Head of caudate nucleus (tissue), 42 donors: ENCODE measurements at places on chromosomes 5 and 9.

GRCh38 chr9:115495052-115495635 lies 377.2 kb upstream of the TNC start:
- DNase-seq: no peak

GRCh38 chr9:87725900-87726709 lies at the start of gene CTSL:
Gene CTSL, plus strand, starts transcription at chr9:87726119. Its CDS starts 1,485 bp downstream, at chr9:87727604.
- peak; percentile 97 for DNase-seq

- no peak for DNase-seq
Measured at GRCh38 chr5:152372875-152373274, 32.2 kb downstream of the NMUR2 start.

- no peak for DNase-seq
Measured at GRCh38 chr5:56456002-56456401, 222.9 kb upstream of the ANKRD55 start.

DNA sequence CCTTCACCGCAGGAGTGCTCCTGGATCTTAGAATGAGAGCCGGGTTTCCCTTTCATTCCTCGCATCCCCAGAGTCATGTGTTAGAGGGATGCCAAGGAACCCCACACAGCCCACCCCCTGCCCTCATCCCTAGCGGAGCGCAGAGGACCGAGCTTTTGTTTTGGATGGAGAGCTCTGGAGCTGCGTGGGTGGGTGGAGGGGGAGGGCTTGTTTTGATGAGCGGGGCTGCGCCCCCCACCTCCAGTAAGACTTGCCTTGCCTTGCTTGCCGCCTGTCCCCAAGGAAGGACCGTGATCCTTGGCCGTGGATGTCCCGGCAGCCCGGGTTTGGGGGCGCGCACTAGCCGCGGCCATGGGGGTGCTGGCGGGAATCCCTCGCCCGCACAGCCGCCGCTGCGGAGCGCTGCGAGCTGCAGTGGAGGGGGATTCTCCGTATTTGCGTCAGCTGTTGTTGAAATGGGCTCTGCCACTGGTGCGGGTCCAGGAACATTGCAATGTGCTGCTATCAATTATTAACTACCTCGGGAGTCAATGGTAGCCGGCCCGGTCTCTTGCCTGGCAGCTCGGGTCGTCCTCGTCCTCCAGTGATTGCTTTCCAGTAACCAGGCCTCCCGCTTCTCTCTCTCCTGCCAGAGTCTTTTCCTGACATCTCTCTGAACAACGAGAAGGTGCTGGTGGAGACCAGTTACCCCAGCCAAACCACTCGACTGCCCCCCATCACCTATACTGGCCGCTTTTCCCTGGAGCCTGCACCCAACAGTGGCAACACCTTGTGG lies 1.0 kb downstream of the EGR1 start:
- no peak for DNase-seq

DNA sequence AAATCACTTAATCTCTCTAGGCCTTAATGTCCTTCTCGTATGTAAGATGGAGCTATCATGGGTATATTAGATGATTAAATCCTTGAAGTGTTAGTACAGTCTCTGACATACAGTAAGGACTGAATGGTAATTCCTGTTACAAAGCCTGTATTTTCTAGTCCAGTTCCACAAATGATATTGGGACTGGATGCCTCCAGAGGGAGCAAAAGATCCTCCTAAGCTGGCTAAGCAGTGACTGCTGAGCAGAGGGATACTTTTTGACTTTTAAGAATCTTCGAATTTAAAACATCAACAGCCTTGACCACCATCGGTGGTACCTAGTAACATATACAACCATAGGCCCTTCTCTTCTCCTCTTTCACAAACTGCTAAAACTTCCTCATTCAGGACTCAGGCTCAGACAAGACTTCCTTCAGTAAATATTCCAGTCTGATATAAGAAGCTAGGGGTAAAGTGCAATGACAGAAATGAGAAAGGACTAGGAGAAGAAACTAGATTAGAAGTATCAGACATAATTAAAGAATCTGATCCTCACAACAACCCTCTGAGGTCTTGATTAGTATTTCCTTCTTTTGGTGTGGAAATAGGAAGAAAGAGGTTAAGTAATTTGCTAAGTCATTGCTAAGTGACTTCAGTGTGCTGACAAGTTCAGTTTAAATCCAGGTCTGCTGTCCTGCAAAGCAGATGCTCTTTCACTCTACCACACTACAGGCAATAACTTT lies 13.9 kb downstream of the PTAR1 start:
- DNase-seq: no peak

DNA sequence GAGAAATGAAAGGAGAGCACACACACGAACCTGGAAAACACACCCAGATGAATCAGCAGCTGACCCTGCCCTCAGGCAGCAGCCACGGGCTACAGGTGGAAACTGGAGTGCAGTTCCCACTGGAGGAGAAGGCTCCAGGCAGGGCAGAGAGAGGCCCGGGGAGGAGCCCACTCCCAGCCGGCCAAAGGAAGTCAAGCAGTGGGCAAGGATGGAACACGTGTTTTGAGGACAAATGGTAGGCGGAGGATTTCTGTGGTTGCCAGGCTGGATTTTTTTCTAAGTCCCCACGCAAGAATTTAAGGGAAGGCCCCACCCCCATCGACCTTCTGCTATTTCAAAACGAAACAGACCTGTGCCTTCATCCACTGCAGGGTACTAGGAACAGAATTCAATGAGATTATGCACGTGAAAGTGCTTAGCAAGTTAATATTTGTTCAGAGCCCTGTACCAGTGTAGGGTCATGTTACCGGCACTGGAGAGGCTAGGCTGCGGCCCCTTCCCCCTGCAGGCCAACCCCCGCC lies 6.8 kb downstream of the EPB41L4B start:
- DNase-seq: no peak

GRCh38 chr9:127277770-127278169 lies 13.2 kb downstream of the GARNL3 start:
- no peak for DNase-seq

DNA sequence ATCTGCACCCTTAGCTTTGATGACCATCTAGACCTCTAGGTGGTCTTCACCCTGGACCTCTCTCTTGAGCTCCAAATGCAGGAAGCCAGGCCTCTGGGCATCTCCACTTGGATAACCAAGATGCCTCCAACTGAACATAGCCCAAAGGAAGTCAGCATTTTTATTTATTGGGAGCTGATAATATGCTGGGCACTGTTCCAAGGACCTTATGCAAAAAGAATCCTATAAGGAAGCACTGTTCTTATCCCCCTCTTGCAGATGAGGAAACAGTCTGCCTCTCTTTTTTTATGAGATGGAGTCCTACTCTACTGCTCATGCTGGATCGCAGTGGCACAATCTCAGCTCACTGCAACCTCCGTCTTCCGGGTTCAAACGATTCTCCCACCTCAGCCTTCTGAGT lies 219.9 kb downstream of the CDK5RAP2 start:
- DNase-seq: no peak

DNA sequence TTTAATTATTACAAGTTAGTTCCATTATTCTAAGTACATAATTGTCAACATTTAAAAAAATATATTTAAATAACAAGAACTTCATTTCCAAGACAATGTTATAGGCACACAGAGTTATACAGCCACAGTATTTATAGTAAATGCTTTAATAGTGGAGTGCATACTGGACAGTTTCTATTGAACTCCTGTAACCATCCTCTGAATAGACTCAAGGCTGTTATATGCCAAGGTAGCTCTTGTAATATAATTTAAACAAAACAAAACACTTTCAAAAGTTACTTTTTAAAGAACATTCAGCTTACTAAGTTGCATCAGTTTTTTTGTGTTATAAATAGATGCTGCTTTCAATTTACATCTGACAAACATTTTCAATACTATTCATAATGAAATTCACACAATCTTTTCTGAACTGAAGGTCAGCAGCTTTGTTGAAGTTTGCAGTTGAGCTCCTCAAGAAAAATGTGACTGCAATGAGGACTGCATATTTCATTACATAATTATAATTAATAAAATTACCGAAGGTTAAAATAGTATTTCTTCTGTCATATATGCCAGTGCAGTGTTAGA lies 549.9 kb upstream of the CYLC2 start:
- DNase-seq: no peak

GRCh38 chr5:147170603-147171002 lies 64.2 kb upstream of the STK32A start:
- DNase-seq: no peak

- no peak for DNase-seq
Measured at GRCh38 chr5:116614603-116614920, 39.9 kb upstream of the SEMA6A start.

DNA sequence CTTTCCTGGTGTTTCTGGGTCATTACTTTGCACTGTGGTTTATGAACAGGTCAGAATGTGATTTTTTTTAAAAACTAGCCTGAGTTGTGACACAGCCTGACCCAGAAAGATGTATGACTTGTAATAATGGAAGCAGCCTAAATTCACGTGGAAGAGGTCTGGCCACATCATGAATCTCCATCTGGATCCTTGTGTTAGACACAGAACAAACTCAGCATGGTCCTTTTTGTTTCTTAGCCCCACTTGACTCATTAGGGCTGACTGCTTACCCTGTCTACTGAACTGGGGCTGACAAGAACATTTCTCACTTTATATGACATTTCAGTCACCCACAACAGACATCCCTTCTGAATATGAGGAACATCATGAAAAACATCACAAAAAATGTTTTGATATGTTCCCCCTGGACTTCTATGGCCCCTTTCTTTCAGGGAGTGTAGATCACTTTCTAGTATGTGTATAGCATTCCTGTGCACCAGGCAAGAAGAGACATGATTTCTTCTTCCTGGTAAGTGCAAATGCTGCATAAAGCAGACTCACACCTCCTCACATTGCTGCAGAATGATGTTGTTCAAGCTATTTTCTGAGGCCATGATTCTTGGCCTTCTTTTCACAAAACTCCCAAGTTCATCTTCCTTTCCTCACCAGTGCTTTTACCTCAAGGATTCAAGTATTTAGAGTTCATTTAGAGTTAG lies 52.3 kb downstream of the ZNF622 start:
- DNase-seq: no peak

GRCh38 chr9:131429121-131430012 lies 35.5 kb downstream of the PRRC2B start:
- DNase-seq: no peak

DNA sequence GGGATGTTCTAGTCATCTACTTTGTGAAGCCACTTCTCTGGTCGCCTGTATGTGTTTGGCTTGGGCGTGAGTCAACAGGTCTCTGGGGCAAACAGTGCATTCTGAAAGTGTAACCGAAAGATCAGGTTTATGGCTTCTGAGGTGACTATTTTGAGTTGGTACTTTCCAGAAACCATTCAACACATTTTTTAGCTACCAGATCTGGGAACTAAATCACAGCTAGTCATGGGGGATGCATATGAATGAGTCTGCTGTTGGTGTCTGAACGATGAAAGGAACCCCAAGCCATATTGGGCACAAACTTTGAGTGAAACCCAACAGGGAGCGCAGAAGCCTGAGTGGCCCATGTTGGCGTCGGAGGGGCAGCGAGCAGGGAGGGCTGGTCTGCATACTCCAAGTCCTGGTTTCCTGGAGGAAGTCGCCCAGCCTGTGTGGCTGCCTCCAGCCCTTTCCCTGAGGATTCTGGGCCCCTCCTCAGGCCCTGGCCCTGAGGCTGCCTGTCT lies 35.3 kb downstream of the UBE2QL1 start:
- no peak for DNase-seq

DNA sequence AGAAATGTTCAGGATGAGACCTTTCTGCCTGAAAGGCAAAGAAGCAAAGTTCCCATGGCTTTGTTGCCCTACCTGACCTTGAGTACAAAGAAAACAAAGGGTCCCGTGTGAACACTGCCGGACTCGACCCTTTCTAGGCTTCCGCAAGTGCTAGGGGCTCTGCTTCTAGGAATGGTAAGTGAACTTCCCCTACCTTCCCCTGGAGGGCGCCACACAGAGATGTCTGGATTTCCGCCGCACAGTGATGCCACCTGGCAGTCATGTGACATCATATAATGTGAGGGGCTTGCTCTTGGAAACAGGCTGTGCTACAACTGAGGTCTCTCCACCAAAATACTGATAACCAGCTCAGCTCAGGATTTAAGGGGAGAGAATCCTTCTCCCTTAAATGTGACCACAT lies 56.6 kb downstream of the HSD17B3 start:
- DNase-seq: no peak

DNA sequence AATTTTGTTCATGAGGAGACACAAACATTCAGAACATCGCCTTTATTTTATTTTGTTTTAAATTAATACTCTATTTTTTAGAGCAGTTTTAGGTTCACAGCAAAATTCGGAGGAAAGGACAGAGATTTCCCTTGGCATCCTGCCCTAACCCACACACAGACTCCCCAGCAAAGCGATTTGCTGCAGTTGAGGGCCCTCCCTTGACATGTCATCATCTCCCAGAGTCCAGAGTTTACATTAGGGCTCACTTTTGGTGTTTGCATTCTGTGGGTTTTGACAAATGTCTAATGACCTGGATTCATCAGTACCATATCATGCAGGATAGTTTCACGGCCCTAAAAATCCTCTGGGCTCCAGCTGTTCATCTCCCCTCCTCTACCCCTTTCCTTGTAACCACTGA lies 33.6 kb upstream of the COL5A1 start:
- DNase-seq: no peak

GRCh38 chr9:92712767-92713166 lies 42.8 kb upstream of the IPPK start:
- no peak for DNase-seq

- DNase-seq: no peak
Measured at GRCh38 chr5:52999344-52999949, 10.3 kb downstream of the ITGA2 start.

DNA sequence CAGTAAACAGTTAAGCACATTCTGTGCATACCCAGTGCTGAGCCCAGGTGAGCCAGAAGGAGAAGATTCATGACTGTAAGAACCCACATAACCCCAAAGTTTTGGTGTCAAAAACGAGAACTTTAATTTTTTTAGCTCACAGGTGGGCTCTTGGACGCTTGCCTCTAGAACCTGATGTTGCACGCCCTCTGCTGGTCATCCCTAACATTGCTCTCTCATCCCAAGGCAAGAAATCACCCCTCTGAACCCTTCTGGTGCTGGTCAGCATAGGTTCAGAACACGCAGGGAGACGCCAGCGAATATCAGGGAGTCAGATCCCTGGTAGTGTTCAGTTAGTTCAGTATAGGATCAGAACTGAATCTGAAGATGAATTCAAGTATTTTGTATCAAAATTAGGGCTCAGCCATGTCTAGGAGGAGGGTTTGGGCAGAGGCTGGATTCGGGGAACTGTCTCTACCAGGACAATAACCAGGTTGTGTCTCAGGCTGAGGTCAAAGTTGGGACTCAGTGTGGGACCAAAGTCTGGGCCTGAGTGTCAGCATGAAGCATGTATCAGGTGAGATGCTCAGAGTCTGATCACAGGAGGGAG lies 4.1 kb upstream of the DNAJB5 start:
- DNase-seq: peak; percentile 78

GRCh38 chr5:119470851-119471451 lies 18.7 kb downstream of the HSD17B4 start:
- DNase-seq: peak; percentile 37
